ENCODE measurements at places on chromosomes 6 and 20.

GRCh38 chr20:25178563-25179438 is 16.7 kb upstream of the ENTPD6 start:
- DNase-seq = no peak

- no peak for DNase-seq
Measured at GRCh38 chr20:34675993-34676641, 775 bp downstream of the PIGU start.

GRCh38 chr20:14488212-14488611 is 150.8 kb upstream of the FLRT3 start:
- no peak for DNase-seq

GRCh38 chr6:49541210-49541724 is 9.2 kb upstream of the C6orf141 start:
- no peak for DNase-seq

DNA sequence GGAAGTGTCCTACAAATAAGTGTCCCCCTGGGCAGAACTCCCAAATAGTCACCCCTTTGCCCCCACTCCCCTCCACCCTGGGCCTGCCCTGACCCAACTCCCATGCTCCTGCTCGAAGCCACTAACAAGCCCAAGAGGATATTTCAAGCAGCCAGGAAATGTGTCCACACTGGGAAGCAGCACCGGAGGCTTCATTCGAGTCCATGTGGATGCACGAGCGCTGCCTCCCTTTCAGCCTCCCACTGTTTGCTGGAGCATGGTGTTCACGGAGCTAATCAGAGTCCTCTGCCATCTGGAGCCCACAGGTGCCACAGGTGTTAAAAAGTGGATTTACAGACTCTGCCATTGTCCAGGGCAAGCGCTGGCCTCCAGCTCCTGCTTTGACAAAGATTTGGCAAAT is 177.6 kb downstream of the TTLL2 start:
- no peak for DNase-seq

All from activated naive CD4-positive, alpha-beta T cell (primary cell).